ENCODE measurements at places on chromosomes 13 and 19. TPM values are rescaled to one million over a fixed set of nuclear protein-coding genes. Genes with fewer than 3 reads are reported as not detected.

The TMEM272 gene
- total RNA-seq = not detected

The KCTD4 gene
- total RNA-seq = not detected

The PLK5 gene
- total RNA-seq = not detected

The MYPOP gene
- 4.7 TPM for total RNA-seq

The DGKH gene
- 20.7 TPM for total RNA-seq

The FCER2 gene
- not detected for total RNA-seq

The POU4F1 gene
- not detected for total RNA-seq

The TEX29 gene
- total RNA-seq = not detected

The MAG gene
- total RNA-seq = not detected

GRCh38 chr13:99949679-99950413 is 21.7 kb downstream of the ZIC5 start:
- DNase-seq = no peak

- DNase-seq = no peak
Observed at GRCh38 chr19:45511074-45511473, 3.8 kb downstream of the VASP start.

- DNase-seq = no peak
Observed at GRCh38 chr19:21705393-21705792, 62.0 kb downstream of the ZNF100 start.

DNA sequence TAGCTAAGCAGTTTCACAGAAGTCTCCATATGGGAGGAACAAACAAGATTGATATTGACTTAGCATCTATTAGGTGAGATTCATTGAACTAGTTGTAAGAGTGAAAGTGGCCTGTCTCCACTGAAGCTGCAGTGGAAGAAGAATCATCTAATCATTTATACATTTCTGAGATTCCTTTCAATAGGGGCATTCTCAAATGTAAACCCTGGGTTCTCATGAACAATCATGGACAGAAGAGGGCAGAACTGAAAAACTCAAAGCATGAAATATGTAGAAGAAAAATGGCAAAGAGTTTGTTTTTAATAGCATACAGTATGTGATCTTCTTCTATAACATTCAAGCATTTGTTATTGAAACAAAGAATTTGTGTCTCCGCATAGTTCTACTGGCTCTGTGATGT is 17.6 kb upstream of the POSTN start:
- no peak for DNase-seq

DNA sequence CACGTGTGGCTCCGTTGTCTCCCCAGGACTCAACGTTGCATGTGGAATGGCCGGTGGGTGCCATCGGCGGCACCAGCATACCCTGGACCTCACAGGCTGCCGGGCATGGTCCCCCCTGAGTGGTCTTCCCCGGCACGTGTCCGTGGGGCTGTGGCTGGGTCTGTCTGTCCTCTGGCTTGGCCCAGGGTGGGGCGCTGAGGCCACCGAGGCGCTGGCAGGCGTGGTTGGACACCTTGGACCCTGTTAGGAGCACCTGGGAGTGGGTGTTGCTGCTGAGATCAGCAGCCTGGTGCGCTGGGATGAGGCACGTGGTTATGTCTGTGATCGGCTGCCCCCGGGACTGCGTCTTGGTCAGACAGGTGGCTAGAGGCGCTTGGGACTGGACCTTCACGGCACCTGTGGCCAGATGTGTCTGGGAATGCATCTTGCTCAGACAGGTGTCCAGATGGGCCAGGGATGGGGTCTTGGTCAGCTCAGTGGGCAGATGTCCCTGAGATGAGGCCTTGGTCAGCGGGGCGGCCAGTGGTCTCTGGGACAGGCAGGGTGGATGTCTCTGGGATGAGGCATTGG is 9.2 kb downstream of the IQCN start:
- no peak for DNase-seq

GRCh38 chr19:31511696-31512095 is 162.5 kb upstream of the TSHZ3 start:
- DNase-seq = no peak

DNA sequence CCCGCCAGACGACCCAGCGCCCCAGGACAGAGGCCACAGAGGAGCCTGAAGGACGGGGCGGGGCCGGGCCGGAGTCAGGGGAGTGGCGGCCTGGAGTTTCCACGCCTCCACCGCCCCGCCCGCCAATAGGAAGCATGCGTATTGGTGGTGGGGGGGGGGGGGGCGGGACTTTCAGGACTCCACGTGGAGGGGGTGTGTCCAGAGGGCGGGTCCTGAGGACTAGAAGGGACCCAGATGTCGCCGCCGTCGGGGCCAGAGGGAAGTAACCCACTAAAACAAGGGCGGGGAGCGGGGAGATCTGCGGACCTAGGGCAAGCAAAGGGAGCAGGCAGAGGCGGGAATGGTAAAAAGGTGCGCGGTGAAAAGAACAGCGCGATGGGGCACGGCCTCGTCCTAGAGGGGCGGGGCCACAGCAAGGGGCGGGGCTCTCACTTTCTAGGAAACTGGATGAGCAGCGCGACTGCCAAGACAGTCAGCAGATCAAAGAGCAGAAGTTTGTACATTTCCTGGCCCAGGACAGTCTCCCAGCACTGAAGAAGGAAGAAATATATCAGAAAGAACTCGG is 2.8 kb upstream of the LENG1 start:
- DNase-seq = peak; percentile 50

GRCh38 chr13:84086847-84087162 is 204.5 kb upstream of the SLITRK1 start:
- DNase-seq = no peak
